Fibroblast of lung (primary cell): ENCODE measurements at places on chromosomes 2 and 18. TPM values are rescaled to one million over a fixed set of nuclear protein-coding genes. Genes with fewer than 3 reads are reported as not detected.

DNA sequence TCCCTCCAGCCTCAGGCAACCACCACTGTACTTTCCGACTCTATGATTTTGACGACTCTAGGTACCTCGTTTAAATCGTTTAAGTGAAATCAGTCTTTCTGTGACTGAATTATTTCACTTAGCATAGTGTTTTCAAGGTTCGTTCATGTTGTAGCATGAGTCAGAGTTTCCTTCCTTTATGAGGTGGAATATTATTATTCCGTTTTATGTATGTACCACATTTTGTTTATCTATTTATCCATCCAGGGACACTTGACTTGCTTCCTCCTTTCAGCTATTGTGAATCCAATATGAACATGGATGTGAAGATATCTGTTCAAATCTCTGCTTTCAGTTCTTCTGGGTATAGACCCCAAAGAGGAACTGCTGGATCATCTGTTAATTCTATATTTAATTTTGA, 19.1 kb downstream of the IL1R2 start:
- no peaks in the 10 kb centered on the region for H3K4me1 ChIP-seq
- H3K4me3 ChIP-seq, result no peak overlapping the region
- no peaks in the 10 kb centered on the region for H3K27me3 ChIP-seq
- H3K27ac ChIP-seq, result no peak overlapping the region
- DNase-seq, result no peak
- H3K36me3 ChIP-seq, result no peaks in the 10 kb centered on the region

Gene ACMSD
- total RNA-seq, result not detected in 2 replicates

Gene ARHGAP25
- 3.1 and 5.8 TPM in 2 replicates for total RNA-seq

Gene RUFY4
- total RNA-seq, result not detected in 2 replicates

DNA sequence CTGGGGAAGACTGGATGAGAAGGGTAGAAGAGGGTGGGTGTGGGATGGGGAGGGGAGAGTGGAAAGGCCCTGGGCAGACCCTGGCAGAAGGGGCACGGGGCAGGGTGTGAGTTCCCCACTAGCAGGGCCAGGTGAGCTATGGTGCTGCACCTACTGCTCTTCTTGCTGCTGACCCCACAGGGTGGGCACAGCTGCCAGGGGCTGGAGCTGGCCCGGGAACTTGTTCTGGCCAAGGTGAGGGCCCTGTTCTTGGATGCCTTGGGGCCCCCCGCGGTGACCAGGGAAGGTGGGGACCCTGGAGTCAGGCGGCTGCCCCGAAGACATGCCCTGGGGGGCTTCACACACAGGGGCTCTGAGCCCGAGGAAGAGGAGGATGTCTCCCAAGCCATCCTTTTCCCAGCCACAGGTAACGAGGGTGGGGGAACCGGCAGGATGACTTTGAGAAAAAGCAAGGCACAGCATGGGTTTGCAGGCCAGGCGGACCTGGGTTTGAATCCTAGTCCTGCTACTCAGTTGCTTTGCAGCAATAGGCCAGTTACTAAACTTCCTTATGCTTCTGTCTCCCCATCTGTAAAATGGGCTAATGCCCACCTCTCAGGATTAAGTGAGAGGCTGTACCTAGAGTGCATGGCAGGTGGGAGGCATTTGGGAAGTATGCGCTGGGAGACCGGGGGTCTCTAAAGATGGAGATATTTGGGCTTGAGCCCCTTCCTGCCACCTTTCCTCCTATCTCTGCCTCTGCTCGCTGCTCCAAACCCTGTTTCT, at the start of gene INHA:
Gene INHA (plus strand): TSS at position 74 of the 765 bp plus-strand sequence. CDS start 65 bp downstream, at position 139.
- no peak for DNase-seq
- H3K27me3 ChIP-seq, result peaks cover 15% of the 10 kb centered on the region
- H3K27ac ChIP-seq, result no peak within 1 kb of the TSS
- H3K4me1 ChIP-seq, result peaks cover 3% of the 10 kb centered on the region
- peak within 1 kb of the TSS; percentile 52 for H3K4me3 ChIP-seq

Gene MC2R
- total RNA-seq, result not detected in 2 replicates

- peak overlapping the region; percentile 98 for H3K27ac ChIP-seq
- DNase-seq, result peak; percentile 99
- peaks cover 39% of the 10 kb centered on the region for H3K4me1 ChIP-seq
- H3K36me3 ChIP-seq, result no peaks in the 10 kb centered on the region
Observed at GRCh38 chr2:27798948-27799645, 27.6 kb downstream of the MRPL33 start.

Gene GALNT5
- total RNA-seq, result 32.4 and 199 TPM in 2 replicates

GRCh38 chr2:239776436-239777005, 248.6 kb downstream of the NDUFA10 start:
- no peak overlapping the region for H3K27ac ChIP-seq
- no peak overlapping the region for H3K4me3 ChIP-seq
- no peaks in the 10 kb centered on the region for H3K36me3 ChIP-seq
- H3K4me1 ChIP-seq, result no peaks in the 10 kb centered on the region
- no peaks in the 10 kb centered on the region for H3K27me3 ChIP-seq
- no peak for DNase-seq

Gene COBLL1
- 5.1 and 10.1 TPM in 2 replicates for total RNA-seq

- no peak for DNase-seq
- H3K27ac ChIP-seq, result no peak overlapping the region
- H3K36me3 ChIP-seq, result no peaks in the 10 kb centered on the region
Observed at GRCh38 chr18:9069601-9070000, 32.9 kb upstream of the NDUFV2 start.

Gene UPP2
- total RNA-seq, result not detected in 2 replicates

Gene SKA1
- 1.0 and 4.6 TPM in 2 replicates for total RNA-seq

GRCh38 chr2:179843541-179843940, 17.9 kb downstream of the ZNF385B start:
- H3K4me1 ChIP-seq, result no peaks in the 10 kb centered on the region
- H3K36me3 ChIP-seq, result no peaks in the 10 kb centered on the region
- H3K4me3 ChIP-seq, result no peak overlapping the region
- no peak for DNase-seq
- no peak overlapping the region for H3K27ac ChIP-seq
- peaks cover 2% of the 10 kb centered on the region for H3K27me3 ChIP-seq

DNA sequence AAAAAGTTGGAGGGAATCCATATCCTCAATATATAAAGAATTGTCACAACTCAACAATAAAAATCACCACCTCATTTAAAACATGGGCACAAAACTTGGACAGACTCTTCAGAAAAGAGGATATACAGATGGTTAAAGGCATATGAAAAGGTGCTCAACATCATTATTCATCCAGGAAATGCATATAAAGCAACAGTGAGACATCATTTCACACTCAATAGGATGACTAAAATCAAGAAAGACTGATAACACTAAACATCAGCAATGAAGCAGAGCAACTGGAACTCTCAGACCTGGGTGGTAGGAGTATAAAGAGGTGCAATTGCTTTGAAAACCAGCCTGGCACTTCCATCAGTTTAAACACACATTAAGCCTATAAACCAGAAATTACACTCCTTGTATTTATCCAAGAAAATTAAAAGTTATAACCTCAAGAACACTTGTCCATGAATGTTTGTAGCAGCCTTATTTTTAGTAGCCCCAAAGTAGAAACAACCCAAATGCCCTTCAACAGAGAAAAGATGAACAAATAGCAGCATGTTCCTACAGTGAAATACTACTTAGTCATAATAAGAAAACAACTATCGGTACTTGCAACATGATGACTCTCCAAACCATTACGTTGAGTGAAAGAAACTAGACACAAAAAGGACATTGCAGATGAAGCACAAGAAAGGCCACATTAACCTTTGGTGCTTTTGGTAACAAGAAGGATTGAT, 79.1 kb upstream of the TANC1 start:
- H3K4me1 ChIP-seq, result no peaks in the 10 kb centered on the region
- no peaks in the 10 kb centered on the region for H3K27me3 ChIP-seq
- no peak for DNase-seq
- no peak overlapping the region for H3K4me3 ChIP-seq
- H3K36me3 ChIP-seq, result no peaks in the 10 kb centered on the region

Gene CHAC2
- 1.3 and 1.7 TPM in 2 replicates for total RNA-seq

- H3K4me1 ChIP-seq, result no peaks in the 10 kb centered on the region
- no peaks in the 10 kb centered on the region for H3K27me3 ChIP-seq
- H3K27ac ChIP-seq, result no peak overlapping the region
- H3K4me3 ChIP-seq, result no peak overlapping the region
- DNase-seq, result no peak
Observed at GRCh38 chr2:179020156-179020750, 29.7 kb downstream of the CCDC141 start.

DNA sequence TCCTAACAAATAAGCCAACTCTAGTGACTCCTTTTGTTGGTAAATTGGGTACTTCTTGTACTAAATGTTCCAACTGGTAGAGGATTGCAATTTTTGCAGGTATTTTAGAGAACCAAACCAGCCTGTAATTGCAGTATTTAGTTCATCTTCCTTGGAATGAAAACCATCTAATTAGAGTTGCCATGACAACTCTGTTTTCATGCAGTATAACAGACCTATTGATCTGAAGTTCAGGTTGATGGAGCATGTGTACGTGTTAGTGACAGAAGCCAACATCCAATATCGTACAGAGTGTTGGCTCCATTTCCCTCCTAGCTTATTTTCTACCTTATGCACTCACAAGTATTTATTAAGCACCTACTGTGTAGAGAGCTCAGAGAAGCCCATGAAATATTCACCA, 176.3 kb upstream of the FOSL2 start:
- no peaks in the 10 kb centered on the region for H3K4me1 ChIP-seq
- H3K27ac ChIP-seq, result no peak overlapping the region
- no peak for DNase-seq
- no peaks in the 10 kb centered on the region for H3K36me3 ChIP-seq
- H3K4me3 ChIP-seq, result no peak overlapping the region

DNA sequence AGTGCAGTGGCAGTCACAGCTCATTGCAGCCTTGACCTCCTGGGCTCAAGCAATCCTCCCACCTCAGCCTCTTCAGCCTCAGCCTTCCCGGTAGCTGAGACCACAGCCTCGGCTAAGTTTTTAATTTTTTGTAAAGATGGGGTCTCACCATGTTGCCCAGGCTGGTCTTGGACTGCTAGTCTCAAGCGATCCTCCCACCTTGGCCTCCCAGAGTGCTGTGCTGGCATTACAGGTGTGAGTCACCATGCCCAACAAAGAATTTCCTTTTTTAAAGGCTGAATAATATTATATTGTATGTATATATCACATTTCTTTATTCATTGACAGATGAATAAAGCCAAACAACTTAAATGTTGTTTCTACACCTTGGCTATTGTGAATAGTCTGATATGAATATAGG, 42.5 kb downstream of the MOB4 start:
- H3K4me3 ChIP-seq, result no peak overlapping the region
- H3K4me1 ChIP-seq, result no peaks in the 10 kb centered on the region
- H3K36me3 ChIP-seq, result peaks cover 2% of the 10 kb centered on the region
- no peaks in the 10 kb centered on the region for H3K27me3 ChIP-seq
- no peak for DNase-seq

DNA sequence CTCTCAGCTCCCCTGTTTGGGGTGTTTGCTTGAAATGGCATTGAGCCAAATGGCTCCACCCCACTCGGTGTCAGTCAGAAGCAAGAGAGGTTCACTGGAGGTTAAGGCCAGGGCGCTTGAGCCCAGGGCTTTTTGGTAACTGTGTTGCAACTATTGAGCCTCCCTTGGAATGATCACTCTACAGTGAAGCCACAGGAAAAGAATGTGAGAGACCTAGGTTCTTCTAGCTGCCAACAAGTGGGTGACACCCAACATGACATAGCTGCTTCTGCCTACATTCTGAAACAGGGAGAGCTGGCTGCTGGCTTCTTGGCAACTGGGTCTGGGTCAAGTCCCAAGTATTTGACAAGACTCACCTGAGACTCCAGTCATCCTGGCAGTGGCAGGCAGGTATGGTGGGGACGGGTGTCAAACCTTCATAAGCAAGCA, 7.1 kb upstream of the GRHL1 start:
- peaks cover 6% of the 10 kb centered on the region for H3K27me3 ChIP-seq
- H3K36me3 ChIP-seq, result no peaks in the 10 kb centered on the region
- H3K4me3 ChIP-seq, result no peak overlapping the region
- H3K4me1 ChIP-seq, result peaks cover 2% of the 10 kb centered on the region

- no peaks in the 10 kb centered on the region for H3K36me3 ChIP-seq
- H3K27ac ChIP-seq, result no peak overlapping the region
- H3K27me3 ChIP-seq, result no peaks in the 10 kb centered on the region
Observed at GRCh38 chr2:203344667-203345066, 16.5 kb downstream of the ABI2 start.

DNA sequence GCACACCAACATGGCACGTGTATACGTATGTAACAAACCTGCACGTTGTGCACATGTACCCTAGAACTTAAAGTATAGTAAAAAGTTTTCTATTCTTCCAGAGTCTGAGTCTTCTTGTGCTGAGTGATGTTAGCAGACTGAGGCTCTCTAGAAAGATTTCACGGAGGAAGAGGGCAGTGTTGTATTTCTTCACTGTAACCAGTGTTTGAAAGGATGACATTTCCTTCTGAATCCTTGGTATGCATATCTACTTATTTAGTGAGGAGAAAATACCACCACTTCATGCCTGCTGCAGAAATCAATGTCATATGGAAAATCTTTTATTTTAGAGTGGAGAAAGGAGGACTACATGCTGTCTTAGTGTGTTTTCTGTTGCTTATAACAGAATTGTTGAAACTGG, 357.1 kb downstream of the CCDC85A start:
- H3K36me3 ChIP-seq, result no peaks in the 10 kb centered on the region
- DNase-seq, result no peak
- H3K27me3 ChIP-seq, result no peaks in the 10 kb centered on the region
- no peak overlapping the region for H3K27ac ChIP-seq

DNA sequence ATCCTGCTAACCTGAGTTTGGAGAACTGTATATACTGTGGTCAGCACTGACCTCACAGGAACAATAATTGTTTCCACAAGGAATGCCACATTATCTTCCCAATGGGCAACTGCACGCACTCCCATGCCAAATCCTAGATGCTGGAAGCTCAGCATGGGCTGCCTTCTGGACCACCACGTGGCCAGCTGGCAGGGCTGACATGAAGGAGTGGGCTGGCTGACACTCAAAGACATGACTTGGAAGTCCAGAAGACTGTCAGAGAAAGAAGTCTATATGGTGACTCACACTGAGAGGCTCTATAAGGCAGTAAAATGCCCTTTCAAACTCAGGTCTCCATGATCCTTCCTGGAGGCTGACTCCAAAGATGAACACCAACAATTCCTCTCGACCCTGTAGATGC, 98.4 kb upstream of the RNF152 start:
- H3K4me1 ChIP-seq, result peaks cover 25% of the 10 kb centered on the region
- H3K4me3 ChIP-seq, result no peak overlapping the region
- peak; percentile 83 for DNase-seq

DNA sequence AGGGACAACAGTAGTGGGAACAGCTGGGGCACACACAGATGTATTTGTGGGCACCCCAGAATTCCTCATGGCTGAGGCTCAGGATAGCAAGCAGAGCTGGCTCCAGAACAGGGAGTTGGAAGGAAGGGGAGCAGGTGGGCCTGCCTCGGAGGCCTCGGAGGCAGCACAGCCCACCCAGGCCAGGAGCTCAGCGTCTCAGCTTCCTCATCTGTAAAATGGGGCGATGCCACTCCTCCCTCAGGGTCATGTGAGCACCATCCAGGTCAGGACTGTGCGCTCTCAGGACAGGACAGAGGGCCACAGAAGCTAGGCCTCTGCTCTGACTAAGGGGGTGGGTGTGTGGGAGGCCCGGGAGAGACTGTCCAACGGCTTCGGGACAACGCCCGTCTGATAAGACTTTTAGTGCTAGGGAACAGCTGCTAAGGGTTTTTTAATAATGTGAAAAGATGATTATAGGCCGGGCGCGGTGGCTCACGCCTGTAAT, 106.2 kb downstream of the HDAC4 start:
- no peak for DNase-seq
- H3K4me3 ChIP-seq, result no peak overlapping the region
- H3K36me3 ChIP-seq, result no peaks in the 10 kb centered on the region
- H3K27me3 ChIP-seq, result no peaks in the 10 kb centered on the region
- no peak overlapping the region for H3K27ac ChIP-seq

Gene RGPD4
- total RNA-seq, result under 0.01 TPM in 1 of 2 replicates, not detected in the other

Gene CLIP4
- 123 and 127 TPM in 2 replicates for total RNA-seq
